CD4-positive, alpha-beta T cell treated with Interleukin-6 for 4 hours (primary cell): ENCODE measurements at places on chromosomes 11 and 22.

- DNase-seq: no peak
Observed at GRCh38 chr11:12653729-12654128, 20.5 kb upstream of the TEAD1 start.

- DNase-seq: no peak
Observed at GRCh38 chr22:45594123-45594941, 77.3 kb upstream of the ATXN10 start.

- no peak for DNase-seq
Observed at GRCh38 chr11:32267679-32268187, 167.6 kb downstream of the WT1 start.

- no peak for DNase-seq
Observed at GRCh38 chr22:22061085-22062077, 78.8 kb upstream of the TOP3B start.

DNA sequence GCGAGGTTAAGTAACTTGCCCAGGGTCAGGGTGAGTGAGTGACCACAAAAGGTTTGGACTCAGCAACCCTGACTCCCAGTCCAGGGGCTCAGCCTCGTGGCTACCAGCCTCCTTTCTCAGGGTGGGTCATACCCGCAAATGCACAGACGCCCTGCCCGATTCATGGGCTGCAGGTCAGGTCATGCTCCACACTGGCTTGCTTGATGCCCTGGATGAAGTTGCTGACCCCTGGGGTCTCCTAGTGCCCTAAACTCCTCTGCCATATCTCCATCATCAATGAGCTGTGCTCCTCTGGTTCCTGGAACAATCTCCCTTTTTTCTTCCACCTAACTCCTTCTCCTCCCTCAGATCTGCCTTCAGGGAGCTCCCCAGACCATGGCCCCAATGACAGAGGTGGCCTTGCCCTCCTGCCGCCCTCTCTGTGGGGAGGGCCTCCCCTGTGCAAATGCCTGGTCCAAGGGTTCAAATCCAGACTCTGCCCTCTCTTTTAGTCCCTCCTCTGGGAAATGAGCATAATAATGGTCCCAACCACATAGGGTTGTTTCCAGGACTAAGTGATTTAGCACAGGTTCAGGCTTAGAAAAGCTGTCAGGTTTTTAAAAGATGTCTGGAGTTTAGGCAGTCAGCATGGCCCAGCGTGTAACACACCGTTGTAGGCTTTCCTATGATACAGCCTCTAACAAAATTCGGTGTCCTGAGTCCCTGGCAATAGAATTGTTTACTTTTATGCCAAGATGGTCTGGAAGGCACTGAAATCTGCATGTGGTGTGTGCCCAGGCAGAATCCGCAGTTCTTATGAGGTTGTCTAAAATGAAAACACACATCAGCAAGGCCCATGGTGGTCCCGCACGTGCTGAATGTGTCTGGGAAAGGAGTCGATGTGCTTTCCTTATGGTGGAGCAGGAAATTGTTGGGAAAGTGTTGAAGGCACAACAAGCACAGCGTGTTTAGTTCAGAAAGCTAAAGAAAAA, 63.6 kb downstream of the CD82 start:
- no peak for DNase-seq

- DNase-seq: no peak
Observed at GRCh38 chr11:120546312-120547205, 35.0 kb downstream of the GRIK4 start.

GRCh38 chr22:17120281-17120680, 879 bp downstream of the TMEM121B start:
- peak; percentile 73 for DNase-seq

- DNase-seq: no peak
Observed at GRCh38 chr11:119583585-119583984, 145.4 kb downstream of the NECTIN1 start.

- DNase-seq: no peak
Observed at GRCh38 chr11:123628936-123629683, 25.3 kb downstream of the SCN3B start.

DNA sequence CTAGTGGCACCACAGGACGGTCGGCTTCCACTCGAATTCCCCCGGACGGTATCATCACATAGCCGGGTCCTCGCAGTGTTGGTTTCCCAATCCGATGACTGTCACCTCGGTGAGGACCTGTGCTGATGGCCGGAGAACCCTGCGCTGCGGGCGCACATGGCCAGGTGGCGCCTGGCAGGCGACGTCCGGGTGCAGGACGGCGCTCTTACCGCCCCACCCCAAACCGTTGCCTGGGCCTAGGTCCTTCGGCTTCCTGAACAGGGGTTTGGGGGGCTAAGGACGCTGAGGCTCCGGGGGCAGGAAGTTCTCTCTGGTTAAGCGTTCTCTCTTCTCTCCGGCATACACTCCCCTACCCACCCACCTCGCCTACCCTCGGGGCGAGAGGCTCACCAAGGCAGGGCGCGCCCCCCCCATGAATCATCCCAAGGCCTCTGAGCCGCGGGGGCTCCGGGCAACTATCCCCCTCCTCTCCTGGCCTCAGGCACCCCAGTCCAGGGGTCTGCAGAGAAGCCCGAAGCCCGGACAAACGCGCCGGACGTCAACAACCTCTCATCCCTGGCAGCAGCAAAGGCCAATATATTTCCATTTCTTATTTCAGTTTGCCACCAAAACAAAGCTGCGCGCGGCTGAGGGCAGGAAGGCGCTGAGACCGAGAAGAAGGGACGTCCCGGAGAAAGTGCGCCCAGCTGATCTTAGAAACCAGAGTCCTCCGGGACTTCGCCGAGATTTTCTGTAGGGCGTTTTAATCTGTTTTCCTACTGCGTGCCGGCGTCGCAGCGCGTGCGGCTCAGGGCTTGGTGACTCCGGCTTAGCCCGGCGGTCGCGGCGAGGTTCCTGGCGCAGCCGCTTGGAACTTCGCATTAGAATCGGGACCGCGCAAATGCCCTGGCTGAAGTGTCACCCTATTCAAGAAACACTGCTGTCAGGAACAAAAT, 5.6 kb downstream of the ALX4 start:
- no peak for DNase-seq

- DNase-seq: no peak
Observed at GRCh38 chr22:44939451-44939850, 70.4 kb downstream of the PHF21B start.

DNA sequence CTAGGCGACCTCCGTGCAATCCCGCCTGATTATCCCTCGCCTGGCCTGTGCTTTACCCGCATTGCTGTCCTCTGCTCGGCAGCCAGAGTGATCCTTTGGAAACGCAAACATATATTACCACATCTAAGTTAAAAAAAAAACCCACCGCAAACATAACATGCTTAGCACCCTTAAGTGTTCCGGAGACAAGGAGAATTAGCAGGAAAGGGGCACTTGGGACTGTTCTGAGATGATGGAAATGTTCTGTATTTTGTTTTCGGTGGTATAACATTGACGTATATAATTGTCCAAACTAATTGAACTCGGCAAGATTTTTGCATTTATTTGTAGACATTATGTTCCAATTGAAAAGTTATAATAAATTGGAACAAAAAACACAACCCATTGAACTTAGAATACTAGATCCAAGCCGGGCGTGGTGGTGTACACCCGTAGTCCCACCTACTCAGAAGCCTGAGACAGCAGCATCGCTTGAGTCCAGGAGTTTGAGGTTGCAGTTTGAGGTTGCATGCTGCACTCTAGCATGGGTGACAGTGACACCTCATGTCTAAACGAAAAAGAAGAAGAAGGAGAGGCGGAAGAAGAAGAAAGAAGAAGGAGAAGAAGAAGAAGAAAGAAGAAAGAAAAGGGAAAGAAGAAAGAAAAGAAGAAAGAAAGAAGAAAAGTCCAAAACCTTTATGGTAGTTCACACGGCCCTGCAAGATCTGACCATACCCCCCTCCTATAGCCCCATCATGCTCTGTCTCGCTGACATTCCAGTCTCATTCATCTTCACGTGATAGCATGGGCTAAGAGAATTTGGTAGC, 604 bp upstream of the POLR3H start:
- no peak for DNase-seq

GRCh38 chr11:68122936-68123539, 1.9 kb upstream of the CHKA start:
- DNase-seq: no peak

- DNase-seq: no peak
Observed at GRCh38 chr22:28018461-28018927, 99.4 kb upstream of the PITPNB start.

DNA sequence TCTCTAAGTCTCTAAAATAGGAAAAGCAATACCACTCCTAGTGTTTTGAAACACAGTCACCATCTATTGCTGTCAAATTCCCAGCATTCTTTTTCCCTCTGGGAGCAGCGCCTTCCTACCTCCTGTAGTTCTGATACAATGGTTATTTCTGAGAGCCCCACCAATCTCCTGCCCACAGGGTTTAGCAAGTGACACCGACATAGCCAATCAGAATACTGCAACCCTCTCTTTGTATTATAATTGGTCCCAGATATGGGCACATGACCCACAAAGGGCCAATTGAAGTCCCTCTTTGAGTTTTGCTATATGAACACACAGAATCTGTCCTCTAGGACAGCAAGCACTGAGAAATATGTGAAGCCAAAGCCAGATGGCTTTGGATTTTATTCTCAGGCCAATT, 16.9 kb upstream of the ARHGAP42 start:
- no peak for DNase-seq

GRCh38 chr11:22555881-22556280, 69.7 kb downstream of the FANCF start:
- DNase-seq: no peak

GRCh38 chr11:33778675-33779074, 4.4 kb upstream of the FBXO3 start:
- no peak for DNase-seq

- peak; percentile 77 for DNase-seq
Observed at GRCh38 chr22:37428649-37429586, 1.6 kb upstream of the ELFN2 start.

- DNase-seq: no peak
Observed at GRCh38 chr11:12752868-12753524, 78.8 kb downstream of the TEAD1 start.

DNA sequence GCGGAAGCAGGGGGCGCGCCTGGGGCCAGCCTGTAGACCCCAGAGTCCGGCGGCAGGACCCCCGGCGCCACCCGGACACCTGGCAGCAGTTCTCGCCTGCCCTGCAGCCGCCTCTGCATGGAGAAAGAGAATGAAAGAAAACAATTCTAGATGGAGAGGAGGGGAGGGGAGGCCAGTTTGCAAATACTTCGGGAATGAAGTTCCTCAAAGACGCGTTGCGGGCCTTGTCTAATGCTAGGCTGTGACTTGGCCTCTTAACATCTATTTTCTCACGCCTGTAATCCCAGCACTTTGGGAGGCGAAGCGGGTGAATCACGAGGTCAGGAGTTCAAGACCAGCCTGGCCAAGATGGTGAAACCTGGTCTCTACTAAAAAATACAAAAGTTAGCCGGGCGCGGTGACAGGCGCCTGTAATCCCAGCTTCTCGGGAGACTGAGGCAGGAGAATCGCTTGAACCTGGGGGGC, 2.1 kb upstream of the BARX2 start:
- DNase-seq: no peak

- no peak for DNase-seq
Observed at GRCh38 chr11:13344818-13345217, 67.2 kb downstream of the BMAL1 start.

DNA sequence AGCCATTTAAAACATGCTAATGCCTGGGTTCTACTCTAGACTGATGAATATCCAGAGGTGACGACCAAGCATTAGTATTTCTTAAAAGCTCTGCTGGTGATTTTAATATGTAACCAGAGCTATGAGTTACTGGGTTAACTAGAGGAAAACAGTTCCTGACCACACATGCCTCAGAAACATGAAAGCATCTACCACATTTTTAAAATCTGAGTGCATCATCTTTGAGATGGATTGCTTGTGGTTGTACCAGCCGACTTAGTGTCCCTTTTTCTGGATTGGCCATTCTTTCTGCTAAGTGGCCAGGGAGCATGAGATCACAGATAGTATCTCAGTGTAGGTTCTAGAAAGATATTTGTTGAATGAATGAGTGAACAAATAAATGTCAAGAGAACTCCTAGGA, 152.4 kb downstream of the NTM start:
- no peak for DNase-seq

- no peak for DNase-seq
Observed at GRCh38 chr11:74751303-74751702, 2.7 kb downstream of the RNF169 start.
